CD4-positive, alpha-beta T cell treated with Interleukin-12 subunit alpha and Interleukin-12 subunit beta, for 1 hour (primary cell): ENCODE measurements at places on chromosomes 4 and X.
A peak's percentile ranks its signal among the peaks of the same experiment; 100 is the strongest.

DNA sequence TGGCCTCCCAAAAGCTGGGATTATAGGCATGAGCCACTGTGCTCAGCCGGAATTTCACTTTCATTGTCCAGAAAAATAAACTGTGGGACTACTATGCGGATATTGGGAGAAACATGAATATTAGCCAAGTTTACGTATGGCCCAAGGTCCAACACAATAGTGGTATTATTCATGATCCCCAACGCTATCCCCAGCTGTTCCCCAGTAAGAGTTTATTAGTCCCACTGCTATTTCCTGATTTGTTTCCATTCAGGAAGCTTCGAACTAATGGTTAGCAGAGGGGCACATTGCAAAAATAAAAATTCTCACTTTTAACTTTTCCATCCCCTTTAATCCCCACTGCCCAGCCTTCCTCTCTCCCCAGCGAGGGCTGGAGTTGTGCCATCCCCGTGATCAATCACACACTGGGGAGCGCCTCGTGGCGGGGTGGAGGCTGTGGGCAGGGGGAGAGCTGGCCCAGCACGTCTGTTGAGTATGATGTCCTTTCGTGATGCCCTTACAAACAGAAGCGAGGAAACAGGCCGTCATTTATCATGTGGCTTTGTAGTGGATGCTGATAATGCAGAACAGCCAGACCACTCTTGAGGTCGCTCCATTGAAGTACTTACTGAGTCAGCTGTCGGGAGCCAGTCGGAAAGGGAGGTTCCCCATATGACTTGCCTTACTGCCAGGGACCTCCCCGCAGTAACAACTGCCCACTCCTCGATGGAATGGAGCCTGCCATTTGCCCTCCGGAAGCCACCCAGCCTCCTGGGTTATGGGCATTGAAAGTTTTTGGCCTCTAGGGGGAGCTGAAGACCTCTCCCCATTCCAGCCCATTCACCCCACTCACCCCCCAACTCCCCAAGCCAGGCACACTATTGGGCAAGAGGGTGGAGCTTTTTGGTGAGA is 117.0 kb downstream of the KDR start:
- no peak for DNase-seq

- DNase-seq: no peak
Observed at GRCh38 chr4:69497886-69498395, 2.2 kb upstream of the UGT2B4 start.

- DNase-seq: peak; percentile 24
Observed at GRCh38 chr4:38856046-38856445, 571 bp downstream of the TLR6 start.

DNA sequence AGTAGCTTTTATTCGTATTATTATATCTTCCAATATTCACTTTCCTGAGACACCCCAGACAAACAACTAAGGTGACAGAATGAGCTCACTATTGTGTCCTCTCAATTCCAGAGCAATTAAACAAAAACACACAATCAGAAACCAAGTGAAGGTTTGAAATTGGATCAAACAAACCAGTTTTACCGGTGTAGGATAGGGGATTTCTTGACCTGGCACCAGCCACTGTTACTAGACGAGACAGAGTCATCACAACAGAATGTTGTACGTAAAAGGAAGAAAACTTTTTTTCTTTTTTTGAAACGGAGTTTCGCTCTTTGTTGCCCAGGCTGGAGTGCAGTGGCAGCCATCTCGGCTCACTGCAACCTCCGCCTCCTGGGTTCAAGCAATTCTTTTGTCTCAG is 43.7 kb downstream of the LDOC1 start:
- no peak for DNase-seq

- no peak for DNase-seq
Observed at GRCh38 chrX:69429339-69430015, 74.6 kb upstream of the NALF2 start.

DNA sequence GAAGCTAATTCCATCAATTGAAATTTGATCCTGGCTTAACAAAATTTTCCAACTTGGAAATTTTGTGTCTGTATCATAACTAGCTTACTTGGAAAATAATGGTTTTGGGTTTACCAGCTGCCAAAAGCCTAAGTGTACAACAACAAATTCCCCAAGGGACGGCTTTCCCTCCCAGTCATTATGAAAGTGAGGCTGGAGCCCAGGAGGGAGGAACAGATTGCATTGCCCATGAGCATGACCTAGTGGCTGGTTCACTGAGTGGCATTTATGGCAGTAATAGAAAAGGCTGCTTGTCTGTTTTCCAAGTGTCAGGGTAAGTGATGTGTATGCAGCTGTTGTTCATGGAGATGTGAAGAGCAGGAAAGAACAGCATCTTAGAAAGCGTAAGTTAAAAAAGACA is 70.8 kb upstream of the HHIP start:
- no peak for DNase-seq

GRCh38 chrX:13091111-13091765 is 46.8 kb upstream of the FAM9C start:
- peak; percentile 68 for DNase-seq

DNA sequence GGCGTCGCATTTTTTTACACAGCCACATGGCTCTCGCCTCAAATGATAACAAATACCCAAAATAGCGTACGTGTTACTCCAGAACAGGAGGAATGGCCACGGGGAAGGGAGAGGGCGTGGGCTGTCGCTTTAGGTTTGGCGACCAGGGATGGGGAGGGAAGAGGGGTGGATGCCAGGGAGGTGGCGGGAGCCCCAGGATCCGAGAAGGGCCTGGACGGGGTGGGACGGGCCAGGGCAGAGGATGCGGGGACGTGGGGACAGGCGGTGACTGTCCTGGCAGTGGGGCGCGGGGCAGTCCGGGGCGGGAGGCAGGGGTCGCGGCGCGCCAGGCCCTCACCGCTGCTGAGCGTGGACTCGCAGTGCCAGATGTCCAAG is 631 bp downstream of the TMEM47 start:
- DNase-seq: no peak

- no peak for DNase-seq
Observed at GRCh38 chr4:74635490-74636123, 158.7 kb downstream of the BTC start.

GRCh38 chr4:30068234-30068633 is 651.9 kb upstream of the PCDH7 start:
- DNase-seq: no peak

DNA sequence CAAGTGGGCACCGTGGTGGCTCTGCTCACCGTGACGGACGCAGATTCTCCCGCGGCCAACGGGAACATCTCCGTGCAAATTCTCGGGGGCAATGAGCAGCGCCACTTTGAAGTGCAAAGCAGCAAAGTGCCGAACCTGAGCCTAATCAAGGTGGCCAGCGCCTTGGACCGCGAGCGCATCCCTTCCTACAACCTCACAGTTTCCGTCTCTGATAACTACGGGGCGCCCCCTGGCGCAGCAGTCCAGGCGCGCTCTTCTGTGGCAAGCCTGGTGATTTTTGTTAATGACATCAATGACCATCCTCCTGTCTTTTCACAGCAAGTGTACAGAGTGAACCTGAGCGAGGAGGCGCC is 2.7 kb downstream of the FAT4 start:
- DNase-seq: no peak

GRCh38 chrX:1076871-1077651 is 135.4 kb downstream of the CRLF2 start:
- no peak for DNase-seq

DNA sequence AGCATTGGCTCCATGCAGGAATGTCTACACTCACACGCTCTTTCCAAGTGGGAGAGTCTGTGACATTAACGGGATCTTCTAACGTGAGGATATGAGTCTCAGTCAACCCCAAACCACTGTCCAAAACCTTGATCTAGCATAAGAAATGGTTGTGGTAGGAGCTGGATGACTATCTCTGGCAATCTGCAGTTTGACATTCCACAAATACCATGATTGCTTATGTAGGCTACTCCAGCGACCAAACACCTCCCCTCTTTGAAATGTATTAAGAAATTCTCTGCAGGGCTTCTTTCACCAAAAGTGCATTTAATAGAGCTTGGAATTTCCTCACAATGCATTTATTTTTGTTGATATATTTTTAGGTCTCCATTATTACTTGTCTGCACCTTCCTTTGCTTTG is 14.1 kb upstream of the STX18 start:
- DNase-seq: no peak

GRCh38 chr4:117692538-117692937 is 341.7 kb upstream of the NDST3 start:
- DNase-seq: no peak

- DNase-seq: no peak
Observed at GRCh38 chrX:15448010-15448639, 45.0 kb downstream of the PIR start.

DNA sequence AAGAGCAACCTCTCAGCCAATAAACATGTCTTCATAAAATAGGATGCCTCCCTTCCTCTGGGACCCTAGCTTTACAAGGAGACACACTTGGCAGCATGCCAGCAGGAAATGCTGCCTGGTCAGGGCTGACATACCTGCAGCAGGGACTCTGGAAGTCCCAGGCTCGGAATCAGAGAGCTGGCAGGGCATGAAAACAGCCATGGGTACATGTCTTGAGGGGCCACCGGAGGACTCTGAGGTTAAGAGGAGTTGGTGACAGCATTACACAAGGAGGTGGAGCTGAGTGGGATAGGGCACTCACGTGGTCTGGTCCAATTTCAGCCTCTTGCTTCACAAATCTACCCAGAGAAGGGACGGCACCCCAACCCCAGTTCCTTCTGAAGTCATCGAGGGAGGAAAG is 15.7 kb downstream of the MSX1 start:
- no peak for DNase-seq

DNA sequence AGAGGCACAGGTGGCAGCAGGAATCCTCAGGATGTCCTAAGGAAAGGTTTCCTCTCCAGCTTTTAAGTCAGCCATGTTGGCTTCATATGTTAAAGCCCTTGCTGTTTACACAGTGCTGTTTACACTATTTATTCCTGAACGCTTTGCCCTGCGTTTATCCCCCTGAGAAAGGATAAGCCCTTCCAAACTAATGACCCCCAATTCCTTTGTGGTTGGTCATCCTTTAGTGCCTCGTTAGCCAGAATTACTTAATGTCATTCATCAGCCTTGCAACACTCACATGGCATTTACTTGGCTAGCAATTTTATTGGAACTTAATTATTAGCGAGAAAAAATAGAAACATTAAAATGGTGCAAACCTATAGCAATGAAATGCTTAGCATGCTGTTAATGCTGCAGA is 23.8 kb downstream of the VCX2 start:
- no peak for DNase-seq

GRCh38 chr4:128665514-128665913 is 144.0 kb upstream of the JADE1 start:
- DNase-seq: no peak
